ENCODE measurements at places on chromosomes 3 and 15.

GRCh38 chr3:58340594-58341244 lies 8.0 kb downstream of the PXK start:
- no peak for DNase-seq

DNA sequence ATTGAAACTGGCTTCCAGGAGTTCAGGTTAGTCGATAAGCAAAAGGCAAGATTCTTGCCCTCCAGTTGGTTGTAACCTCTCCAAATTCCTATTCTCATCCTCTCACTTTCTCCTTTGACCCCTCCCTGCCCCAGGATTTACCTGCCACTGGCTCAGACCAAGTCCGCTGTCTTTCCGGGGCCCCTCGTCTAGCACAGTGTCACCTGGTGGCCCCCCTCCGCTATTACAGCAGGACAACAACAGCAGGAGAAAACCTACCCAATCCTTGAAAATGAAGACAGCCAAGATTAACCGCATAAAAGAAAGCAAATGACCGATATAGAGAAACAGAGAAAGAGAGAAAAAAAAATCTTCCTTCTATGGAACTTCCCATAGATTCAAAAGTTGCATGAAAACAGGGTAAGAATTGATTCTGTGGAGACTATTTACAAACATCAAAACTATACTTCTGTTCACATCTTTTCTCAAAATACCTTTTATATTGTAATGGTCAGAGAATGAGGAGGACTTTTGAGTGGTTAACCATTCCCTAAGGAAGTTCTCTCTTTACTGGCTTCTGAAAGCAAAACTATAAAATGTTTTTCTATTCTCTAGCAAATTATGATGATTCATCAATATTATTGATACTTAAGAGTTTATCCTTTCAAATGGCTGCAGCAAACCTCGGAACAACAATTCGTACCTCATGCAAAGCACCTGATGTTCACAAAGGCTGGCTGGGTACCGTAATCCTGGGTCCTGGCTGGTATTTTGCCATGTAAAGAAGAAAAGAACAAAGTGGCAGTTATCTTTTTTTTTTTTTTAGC lies 10.0 kb upstream of the ST8SIA2 start:
- no peak for DNase-seq

GRCh38 chr3:66655671-66656070 lies 154.8 kb upstream of the LRIG1 start:
- DNase-seq, result no peak

- DNase-seq, result no peak
These were observed 128.5 kb upstream of the GAP43 start for GRCh38 chr3:115494826-115495225.

DNA sequence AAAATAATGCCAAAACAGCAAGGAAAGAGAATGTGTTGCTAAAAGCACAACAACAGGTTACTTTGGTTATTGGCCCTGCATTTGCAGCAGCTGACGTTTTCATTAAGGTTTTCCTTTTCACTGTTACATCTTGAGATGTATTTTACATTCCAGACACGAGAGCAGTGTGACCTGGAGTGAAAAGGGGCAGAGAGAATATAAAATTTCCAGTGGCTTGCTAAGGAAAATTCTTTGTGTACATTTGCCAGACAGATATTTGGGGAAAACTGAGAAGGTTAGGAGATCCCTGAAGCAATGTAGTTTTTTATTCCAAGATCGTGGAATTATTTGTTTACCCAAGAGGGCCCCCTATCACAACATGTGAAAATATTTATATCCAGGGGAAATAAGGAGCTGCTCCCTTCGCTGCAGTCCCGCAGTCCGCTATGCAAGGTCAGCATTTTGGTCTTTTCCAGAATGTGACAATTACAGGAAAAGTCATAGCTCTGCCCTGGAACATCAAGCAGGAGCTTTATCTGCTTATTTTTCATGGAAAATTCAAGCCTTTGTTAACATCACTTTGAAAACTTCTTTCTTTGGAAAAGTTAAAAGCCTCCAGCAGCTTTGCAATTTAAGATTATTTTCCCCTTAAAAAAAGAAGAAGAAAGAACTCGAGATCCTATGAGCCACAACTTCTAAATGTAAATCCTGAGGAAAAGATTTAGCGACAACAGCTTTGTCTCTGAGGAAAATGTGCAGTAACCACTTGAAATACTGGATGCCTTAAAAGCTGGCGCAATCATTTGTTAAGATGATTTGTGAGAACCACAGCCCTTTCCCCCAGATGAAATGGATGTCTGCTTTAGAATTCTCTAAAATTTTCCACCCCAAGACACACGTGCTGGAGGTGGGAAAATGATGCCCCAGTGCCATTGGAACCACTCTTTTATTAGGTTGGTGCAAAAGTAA lies 256.4 kb upstream of the TPM1 start:
- no peak for DNase-seq

DNA sequence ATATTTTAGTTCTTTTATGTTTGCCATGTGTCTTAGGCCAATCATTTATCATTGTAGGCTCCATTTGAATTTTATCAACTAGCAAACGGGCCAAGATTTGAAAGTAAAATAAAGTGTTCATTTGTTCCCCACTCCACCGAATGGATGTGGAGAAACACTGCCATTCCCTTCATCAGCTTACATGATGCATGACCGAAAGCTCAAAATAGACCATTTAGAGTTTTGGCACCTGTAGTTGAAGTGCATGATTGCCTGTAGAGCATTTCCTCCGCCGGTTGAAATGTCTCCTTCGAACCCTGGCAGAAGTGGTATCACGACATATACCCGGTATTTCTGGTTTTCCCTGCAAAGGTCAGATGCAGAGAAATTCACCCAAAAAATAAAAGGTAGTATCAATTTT lies 165.6 kb downstream of the PLD1 start:
- DNase-seq, result no peak

DNA sequence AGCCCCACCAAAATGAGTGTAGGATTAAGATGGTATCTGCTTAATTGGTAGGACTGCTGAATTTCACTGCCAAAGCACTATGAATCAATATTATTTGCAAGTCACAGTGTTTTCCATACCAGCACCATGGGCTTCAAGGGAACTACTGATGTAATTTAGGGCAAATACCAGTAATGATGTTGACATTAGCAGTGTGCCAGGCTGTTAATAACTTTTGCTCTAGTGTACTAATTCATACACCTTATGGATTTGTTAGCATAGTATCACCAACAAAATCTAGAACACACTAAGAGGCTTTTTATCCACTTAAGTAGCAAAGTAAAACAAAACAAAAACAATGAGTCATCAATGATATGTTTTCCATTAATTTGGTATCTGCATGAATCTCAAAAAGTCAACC lies 888.2 kb downstream of the CADM2 start:
- DNase-seq, result no peak

GRCh38 chr3:184635126-184635525 lies 73.5 kb downstream of the EPHB3 start:
- DNase-seq, result no peak

- no peak for DNase-seq
These were observed 236.1 kb downstream of the RORA start for GRCh38 chr15:60993008-60993407.

DNA sequence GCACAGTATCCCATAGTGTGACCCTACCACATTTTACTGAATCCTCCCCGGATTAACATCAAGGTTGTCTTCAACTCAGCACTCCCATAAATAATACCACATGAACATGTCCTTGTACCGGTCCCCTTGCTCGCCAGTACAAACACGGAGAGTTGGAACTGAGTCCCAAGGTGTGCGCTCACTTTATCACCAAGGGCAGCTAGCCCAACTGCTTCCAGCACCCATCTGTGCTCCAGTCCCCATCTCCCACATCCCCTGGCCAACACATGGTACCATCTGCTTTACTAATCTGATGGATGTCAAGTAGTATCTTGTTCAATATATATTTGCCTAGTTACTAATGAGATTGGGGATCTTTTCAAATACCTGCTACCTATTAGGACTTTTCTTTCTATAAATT lies 64.7 kb downstream of the ISG20 start:
- DNase-seq, result no peak

DNA sequence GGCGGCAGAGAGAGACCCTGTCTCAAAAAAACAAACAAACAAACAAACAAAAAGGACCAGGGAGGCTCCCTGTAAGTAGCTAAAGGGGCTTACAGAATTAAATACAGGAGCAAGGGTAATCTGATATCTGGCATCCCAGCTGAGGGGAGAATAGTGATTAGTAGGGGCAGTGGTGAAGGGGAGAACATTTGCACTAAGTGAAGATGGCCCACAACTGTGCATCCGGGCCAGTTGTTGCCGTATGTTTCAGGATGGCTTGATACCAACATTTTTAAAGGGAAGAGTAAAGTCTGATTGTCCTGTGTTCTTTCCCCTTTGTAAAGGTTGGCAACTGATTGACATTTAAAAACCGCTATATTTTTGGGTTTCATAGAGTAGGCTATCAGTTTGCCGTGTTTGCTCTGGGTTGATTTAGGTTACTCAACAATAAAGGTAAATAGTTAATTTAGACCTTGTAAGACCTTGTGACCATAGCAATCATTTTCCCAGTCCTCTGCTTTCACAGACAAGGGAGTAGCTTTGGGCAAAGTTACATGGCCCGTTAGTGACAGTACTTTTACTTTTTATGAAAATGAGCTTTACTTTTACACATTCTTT lies 167.8 kb downstream of the PTPRG start:
- no peak for DNase-seq

DNA sequence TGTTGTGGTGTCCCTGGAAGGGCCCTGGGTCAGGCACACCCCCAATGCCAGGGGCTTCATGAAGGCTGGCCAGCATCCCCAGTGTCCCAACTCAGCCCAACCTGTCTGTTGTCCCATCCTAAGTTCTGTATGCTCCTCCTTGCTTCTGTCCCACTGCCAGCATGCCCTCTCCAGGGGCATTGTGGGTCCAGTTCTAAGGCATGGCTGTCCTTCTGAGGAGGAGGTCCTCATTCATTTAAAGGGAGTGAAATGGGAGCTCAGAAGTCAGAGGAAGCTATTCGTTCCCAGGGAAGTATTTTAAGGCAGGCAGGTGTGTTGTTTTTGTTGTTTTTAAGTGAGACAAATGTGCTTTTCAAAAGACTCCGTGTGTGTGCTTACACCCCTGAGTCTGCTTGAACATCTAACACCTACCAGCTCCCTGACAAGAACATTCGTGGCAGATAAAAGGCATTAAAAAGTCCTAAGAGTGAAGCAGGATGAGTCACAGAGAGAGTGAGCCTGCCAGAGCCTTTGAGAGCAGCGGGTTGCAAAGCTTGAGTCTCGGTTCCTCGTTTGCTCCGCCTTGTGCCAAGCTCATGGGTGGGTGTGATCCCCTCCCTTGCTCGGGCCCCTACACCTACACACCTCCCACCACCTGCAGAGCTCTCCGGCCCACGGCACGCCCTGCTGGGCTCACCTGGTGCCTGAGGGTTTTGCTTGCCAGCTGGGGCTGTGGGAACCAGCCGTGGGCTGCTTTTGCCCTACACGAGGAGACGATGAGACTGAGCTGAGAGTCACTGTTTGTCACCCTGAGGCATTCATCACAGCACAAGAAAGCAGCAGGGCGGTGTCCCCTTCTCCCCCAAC lies 183.4 kb upstream of the TOPAZ1 start:
- DNase-seq, result no peak

DNA sequence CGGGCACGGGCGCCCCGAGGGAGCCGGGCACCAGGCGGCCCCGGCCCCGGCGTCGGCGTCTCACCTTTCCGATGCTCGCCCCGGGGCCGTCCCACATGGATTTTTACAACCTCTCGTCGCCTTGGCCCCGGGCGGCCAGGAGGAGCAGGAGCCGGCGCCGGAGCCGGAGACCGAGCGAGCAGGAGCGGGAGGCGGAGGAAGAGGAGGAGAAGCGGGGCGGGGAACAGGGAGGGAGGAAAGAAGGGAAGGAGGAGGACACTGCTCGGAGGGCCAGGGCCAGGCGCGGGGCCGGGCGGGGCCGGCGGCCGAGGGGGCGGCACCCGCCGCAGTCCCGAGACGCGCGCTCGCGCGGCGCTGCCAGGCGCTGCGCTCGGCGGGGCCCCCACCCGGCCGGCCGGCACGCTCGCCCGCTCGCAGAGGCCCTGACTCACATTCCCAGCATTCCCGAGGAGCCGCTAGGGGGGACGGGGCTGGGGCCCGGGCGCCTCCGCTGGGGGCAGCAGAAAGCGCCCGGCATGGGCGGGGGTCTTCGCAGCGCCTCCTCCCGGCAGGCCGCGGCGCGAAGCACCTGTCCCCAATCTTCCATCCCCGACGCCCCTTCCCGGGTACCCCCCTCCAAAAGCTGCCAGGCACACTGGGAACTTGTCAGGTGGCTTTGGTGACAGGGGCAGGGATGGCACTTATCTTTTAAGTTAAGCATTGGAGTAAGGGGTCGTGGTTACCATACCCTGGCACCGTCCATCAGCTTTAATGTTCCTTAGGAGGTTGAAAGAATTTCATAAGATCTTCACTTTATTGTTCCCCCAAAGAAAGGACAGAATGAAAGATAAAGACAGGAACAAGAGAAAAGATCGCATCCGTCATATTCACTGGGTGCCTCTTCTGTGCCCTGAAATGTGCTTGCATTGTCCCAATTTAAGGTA lies at the start of gene ERC2:
ERC2 (minus strand) TSS at position 284 of the 923 bp plus-strand sequence.
- peak; percentile 34 for DNase-seq

- DNase-seq, result no peak
These were observed 42.7 kb downstream of the GOLGA6A start for GRCh38 chr15:74039656-74040010.

DNA sequence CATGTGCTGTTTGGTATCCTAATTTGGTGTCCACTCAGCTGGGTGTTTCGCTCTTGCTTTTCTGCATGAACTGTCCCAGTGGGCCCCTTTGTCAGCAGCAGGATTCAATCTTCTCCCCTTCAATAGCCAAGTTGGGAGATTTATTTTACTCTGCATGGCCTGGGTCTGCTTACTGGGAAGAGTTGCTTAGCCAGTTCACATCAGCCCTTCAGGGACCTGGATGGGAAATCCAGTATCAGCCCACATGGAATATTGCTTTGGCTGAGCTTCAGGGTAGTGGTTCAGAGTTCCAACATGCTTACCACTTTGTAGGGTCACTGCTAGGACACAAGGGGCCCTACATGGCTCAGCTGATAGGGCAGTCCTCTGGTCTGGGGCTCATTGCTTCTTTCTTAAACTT lies 93.0 kb upstream of the BOC start:
- no peak for DNase-seq

- DNase-seq, result no peak
These were observed 152.8 kb downstream of the KCNAB1 start for GRCh38 chr3:156273111-156273694.

DNA sequence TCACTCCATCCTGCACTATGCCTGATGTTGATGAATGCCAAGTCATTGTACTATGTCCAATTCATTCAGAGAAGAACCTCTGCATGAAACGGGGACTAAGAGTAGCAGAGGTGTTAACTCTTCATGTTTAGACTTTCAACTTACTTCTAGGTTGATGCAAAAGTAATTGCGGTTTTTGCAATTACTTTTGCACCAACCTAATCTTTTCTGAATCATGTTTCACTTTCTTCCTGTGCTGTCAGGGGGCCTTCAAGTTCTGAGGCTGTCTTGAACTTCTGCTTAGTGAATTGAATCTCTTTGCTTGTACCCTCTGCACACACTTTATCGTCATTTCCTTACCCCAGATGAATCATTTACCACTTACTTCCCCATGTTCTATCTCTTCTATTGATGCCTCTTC lies 636.2 kb downstream of the NAALADL2 start:
- DNase-seq, result no peak

- DNase-seq, result no peak
These were observed 15.3 kb downstream of the RAB43 start for GRCh38 chr3:129106320-129106719.
